ENCODE measurements at places on chromosomes 4 and X.

DNA sequence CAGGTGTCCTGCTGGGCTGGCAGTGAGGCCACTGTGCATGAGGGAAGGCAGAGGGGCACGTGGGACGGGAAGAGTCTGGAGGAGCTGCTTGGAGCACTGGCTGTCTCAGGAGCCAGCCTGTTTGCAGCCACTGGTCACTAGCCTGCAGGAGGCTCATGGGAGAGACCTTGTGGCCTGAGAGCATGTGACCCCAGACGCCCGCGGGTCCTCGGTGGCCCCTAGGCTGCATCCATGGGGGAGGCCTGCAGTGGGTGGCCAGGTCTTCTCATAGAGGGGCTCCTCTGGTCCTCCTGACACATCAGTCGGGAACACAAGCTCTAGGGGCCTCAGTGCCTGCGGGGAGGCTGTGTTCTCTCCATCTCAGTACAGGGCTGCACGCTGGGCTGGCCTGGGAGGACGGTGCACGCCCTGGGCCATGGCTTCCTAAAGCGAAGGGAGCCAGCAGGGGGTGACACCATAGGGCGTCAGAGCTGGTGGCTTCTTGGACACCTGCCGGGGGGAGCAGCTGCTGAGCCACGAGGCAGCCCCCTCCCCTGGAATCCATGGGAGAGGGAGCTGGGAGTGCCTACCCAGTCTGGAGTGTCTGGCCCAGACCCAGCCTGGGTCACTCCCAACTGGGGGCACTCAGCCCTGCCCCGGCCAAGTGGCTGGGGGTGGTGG is 12.3 kb downstream of the NAT8L start:
- DNase-seq: no peak

DNA sequence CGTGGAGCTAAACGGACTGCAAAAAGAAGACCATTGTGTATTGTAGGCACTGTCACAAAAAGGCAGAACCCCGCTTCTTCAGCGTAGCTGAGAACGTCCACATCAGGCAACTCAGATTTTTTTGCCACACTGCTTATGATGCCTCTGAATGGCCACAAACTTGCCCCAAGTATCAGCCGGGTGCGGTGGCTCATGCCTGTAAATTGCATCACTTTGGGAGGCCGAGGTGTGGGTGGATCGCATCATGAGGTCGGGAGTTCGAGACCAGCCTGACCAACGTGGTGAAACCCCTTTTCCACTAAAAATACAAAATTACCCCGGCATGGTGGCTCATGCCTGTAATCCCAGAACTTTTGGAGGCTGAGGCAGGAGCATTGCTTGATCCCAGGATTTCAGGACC is 14.9 kb upstream of the IL3RA start:
- DNase-seq: no peak

GRCh38 chrX:9614016-9614415 is 149.2 kb downstream of the TBL1X start:
- DNase-seq: no peak

- DNase-seq: peak; percentile 43
Observed at GRCh38 chr4:73653695-73654106, 33.5 kb upstream of the RASSF6 start.

DNA sequence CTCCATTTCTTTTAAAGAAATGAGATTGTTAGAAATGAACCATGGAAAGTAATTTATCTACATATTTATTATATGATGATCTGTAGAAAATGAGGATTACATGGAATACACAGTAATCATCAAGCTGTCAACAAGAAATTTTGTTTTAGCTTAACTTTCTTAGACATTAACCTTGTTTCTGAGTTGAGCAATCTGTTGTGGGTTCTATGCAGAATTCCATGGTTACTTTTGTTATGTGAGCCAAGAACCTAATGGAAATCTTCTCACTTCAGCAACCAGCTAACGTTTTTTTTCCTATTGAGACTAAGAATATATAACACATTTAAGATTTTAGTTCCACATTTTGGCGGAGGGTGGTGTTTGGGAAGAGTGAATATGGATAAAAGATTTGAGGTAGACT is 136.1 kb upstream of the SLC4A4 start:
- no peak for DNase-seq

GRCh38 chr4:153531976-153532626 is 65.9 kb downstream of the TMEM131L start:
- no peak for DNase-seq

GRCh38 chr4:528835-529234 is 29.8 kb downstream of the PIGG start:
- no peak for DNase-seq

DNA sequence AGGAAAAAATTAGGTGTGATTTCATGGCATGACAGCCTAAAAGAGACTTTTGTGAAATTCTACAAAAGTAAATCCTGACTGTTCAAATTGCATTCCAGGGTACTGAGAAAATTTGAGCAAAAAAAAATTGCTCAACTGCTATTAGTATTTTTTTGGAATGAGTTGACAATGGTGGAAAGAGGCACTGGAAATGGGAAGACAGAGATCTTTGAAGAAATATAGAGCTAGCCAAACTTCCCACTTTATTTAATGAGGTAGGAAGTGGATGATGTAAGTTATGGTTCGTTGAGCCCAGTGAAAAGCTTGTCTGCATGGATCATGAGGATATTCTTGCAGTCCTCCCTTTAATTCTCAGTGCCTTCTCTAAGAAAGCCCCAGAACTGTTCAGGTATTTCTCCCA is 183.8 kb downstream of the PTTG2 start:
- no peak for DNase-seq

DNA sequence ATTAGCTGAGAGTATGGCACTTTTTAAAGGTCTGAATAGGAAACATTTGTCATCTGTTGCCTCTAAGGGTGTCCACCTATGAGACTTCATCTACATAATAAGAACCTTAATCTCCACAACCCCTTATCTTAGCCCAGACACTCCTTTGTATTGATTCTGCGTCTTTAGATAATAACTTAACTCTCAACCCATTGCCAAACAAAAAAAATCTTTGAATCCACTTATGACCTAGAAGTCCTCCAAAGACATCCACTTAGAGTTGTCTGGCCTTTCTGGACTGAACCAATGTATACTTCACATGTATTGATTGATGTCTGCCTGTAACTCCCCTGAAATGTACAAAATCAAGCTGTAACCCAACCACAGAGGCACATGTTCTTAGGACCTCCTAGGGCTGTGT is 66.0 kb upstream of the CHRNA9 start:
- no peak for DNase-seq

- no peak for DNase-seq
Observed at GRCh38 chr4:54852602-54853001, 194.8 kb downstream of the KIT start.

- DNase-seq: no peak
Observed at GRCh38 chrX:119359618-119360382, 39.3 kb upstream of the SLC25A43 start.

DNA sequence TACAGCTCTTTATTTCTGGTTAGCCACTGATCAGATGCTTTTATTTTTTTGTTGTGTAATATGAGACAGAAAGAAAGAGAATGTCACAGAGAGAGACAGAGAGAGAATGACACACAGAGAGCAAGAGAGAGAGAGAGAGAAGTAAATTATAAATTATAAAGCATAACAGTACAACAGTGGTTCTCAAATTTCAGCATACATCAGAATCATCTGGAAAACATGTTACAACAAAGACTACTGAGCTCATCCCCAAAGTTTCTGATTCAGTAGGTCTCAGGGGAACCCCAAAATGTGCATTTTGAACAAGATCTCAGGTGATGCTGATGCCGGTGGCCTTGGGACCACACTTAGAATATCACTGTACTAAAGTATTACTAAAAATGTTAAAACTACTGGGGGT is 245.8 kb upstream of the DIAPH2 start:
- no peak for DNase-seq

GRCh38 chr4:76630741-76631140 is 195.7 kb downstream of the SHROOM3 start:
- no peak for DNase-seq

Data from right kidney (tissue), 9 donors.